ENCODE measurements at places on chromosomes 5 and 9.

DNA sequence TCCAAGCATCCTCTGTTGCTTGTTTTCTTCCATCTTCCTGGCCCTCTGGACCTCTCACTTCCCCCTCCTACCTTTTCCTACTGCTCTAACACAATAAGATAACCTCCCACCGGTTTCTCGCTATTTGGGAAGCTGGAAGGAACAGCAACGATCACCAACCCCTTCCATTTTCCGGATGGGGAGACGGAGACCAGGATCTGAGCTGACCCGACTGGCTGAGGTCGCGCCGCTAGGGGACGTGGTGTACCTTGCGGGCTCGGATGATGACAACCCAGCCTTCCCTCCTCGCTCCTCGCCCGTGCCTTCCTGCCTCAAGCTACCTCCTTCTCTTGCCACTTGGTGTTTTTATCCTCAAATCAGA lies 1.9 kb downstream of the LPAR1 start:
- no peak for DNase-seq

DNA sequence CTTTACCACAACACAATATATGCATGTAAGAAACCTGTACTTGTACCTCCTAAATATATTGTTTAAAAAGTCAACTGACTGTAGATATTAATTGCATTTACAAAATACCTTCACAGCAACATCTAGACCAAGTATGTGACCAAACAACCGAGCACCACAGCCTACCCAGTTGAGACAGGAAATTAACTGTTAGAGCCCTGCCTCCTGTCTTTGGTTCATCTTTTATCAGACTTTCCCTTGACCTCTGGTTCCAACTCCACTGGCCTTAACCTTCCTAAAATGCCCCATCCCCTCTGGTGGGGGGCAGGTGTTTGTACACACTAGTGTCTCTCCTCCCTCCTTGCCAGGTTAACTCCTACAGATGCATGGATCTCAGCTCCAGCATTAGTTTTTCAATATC lies 155.0 kb upstream of the PANK3 start:
- DNase-seq, result no peak

DNA sequence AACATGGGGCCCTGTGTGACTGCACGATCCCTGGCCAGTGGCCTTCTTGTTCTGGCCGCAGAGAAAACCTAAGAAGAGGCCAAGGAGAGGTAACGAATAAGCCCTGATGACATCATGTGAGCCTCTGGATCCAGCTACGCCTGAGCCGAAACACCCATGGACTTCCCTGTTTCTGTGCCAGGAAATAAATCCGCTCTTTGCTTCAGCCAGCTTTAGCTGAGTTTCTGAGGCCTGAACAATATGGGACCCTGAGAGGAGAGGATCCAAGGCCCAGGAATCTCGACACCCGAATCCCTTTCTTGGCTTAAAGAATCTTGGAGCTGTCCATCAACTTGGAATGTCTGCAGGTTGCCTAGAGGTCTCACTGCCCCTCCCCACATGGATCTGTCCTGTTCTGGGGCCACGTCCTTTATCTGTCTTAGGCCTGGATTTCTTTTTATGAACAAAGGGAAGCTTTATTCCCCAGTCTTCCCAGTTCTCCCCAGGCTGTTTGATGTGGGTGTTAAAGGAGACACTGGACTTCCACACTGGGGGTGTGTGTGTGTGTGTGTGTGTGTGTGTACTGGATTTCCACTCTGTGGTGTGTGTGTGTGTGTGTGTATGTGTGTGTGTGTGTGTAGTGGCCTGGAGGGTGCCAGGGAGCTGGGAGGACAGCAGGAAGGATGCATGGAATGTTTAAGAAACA lies 13.7 kb downstream of the IER5L start:
- no peak for DNase-seq

- DNase-seq, result no peak
Observed at GRCh38 chr5:82670692-82671091, 392.5 kb upstream of the RPS23 start.

DNA sequence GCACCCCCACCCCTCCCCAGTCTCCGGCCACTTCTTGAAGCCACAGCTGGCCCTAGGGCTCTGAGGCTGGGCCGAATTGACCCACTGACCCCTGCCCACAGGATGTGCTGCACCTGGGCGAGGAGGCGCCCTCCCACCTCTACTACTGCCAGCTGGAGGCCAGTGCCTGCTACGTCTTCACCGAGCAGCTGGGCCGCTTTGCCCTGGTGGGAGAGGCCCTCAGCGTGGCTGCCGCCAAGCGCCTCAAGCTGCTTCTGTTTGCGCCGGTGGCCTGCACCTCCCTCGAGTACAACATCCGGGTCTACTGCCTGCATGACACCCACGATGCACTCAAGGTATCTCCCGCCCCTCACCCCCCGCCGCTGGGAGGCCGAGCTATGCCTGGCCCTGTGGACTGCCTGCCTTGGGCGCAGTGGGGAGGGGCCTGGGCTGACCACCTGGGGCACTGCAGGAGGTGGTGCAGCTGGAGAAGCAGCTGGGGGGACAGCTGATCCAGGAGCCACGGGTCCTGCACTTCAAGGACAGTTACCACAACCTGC lies 21.3 kb downstream of the HK3 start:
- no peak for DNase-seq

DNA sequence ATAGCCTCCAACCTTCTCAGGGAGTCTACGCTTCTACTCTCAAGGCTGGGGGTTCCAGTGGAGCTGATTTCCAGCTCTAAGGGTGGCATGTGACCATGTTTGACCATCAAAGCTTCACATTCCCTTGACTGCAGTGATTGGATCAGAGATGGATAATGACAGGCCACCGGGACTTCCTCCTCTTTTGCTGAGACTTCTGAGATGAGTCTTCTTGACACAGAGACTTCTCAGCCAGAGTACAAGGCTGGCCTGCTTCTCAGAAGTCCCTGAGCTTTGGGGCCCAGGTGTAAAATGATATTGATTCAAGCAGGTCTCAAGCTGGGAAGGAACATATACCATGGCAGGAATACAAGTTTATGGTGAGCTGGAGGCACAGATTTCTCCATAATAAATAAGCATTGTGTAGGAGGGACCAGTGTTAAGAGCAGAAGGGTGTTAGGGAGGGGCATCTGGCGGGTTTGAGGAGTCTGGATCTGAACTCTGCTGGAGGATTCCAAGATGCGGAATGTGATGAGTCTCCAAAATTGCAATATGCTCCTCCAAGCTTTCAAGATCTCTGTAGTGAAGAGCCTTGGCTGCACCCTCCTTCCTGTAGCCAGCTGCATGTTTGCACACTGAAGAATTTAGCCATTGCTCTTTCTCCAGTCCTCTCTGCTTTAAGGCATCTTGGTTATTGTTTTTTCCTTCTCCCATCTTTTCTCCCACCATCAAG lies 41.7 kb upstream of the HSD17B4 start:
- no peak for DNase-seq
